ENCODE measurements at places on chromosomes 12 and 14.

DNA sequence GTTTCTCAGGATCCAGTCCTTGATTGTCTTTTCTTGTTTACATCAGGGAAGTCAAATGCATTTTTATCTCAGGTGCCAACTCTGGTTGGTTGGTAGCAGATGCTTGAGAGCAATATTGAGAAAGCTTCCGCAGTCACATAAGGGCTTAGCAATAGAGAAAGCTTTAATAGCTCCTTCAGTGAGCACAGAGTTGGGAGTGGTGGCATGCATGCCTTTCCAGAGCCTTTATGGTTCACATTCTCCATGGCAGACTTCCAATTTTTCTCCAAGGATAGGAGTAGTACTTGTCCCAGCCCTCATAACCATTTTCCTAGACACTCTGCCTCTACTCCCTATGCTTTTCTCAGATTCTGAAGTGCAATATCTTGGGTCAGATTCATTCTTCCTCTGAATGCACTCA, 280.4 kb downstream of the AEBP2 start:
- no peak for DNase-seq

- no peak for DNase-seq
Measured at GRCh38 chr14:22928237-22929103, 706 bp downstream of the PRMT5 start.

- DNase-seq = no peak
Measured at GRCh38 chr14:63499701-63500250, 43.4 kb downstream of the PPP2R5E start.

DNA sequence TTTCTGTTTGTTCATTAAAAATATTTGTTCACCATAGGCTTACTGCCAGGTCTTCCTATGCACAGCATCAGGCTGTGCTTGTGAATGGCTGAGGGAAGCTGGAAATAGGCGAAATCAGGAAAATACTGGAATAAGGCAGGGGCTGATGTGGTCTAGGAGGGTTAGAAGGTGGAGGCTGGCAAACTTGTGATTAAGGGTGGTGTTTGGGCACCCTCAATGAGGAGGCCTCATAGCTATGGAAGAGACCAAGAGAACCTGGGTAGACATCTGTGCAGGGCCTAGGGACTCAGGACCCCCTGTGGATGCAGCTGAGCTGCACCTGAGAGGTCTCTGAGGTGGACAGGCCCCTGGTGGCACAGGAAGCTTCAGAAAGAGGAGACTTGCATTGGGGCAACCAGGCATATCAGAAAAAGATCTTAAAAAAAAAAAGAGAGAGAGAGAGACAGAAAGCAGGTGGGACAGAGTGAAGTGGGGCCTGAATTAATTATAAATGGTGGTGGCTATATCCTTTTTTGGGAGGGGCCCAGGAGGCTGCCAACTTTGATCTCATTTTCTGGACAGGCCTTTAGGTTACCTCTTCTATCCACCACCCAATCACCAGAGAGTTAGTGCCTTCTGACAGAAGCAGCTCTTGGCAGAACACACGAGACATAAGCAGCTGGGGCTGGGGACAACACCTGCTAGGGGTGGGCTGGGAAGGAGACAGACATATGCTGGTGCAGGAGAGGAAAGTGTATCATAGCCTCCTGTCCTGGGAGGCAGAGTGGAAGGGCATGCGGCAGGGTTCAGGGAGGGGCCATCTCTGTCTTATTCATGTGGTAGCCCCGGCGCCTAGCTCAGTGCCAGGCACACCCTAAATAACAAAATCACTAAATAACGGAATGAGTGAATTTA, 46.7 kb upstream of the ATP23 start:
- no peak for DNase-seq

GRCh38 chr14:68365228-68365627, 427.6 kb downstream of the ZFP36L1 start:
- DNase-seq = no peak

DNA sequence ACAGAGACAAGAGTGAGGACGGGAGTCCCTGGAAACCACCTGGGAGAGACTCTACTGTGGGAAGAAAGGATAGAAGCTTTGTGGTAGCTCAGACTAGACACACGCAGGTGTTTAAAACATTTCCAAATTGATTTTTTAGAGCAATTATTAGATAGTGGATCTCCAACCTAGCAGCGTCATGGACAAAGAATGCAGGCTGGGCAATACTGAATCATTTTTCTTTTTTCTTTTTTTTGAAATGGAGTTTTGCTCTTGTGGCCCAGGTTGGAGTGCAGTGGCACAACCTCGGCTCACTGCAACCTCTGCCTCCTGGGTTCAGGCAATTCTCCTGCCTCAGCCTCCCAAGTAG, 13.1 kb downstream of the GPR132 start:
- no peak for DNase-seq

DNA sequence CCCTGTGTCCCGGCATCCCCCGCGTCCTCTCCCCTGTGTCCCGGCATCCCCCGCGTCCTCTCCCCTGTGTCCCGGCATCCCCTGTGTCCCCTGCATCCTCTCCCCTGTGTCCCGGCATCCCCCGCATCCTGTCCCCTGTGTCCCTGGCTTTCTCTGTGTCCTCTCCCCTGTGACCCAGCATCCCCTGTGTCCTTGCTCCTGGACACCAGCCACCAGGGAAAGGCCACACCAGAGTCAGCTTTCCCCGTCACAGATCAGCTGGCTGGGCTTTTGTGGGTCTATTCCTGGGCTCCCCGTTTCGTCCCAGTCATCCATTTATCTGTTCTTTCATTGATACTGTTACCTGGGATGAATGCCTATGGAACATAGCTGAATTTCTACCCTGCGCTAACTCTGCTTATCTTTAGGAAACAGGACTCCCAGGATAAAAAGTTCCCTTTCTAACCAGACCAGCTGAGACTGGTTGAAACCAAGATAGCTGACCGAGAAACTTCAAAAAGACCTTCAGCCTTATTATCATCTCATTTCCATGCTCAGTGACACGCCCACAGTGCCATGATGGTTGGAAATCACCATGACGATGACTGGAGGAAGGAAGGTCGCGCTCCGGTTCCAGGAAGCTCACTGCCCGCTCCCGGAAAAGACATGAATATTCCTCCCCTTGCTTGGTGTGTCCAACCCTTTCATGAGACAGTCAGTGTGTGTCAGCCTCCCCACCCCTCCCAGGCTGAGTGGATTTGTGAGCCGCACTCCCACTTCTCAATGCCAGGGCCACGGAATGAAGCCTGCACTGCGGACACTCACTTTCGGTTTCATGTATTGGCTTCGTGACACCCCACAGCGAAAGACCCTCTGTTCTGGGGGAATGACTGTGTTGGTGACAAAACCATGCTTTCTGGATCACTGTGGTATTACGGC, 276.4 kb upstream of the SFSWAP start:
- no peak for DNase-seq

DNA sequence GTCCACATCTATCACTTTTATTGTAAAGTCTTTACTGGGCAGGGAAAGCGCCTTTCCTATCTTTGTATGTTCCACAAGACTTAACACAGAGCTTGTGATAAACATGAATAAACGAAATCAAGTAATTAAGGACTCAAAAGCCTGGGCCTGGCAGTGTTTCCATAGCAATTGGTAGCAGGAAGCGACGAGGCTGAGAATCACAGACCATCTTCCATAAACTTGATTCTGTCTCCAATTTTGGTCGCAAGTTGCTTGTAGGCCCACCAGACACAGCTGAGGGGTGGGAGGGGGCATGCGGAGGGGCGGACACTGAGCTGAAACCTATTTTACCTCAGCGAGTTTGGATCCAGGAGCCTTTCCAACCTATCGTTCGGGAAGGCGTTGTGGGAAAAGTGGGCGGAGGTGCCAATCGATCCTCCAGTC, 302 bp downstream of the CCDC38 start:
- DNase-seq = no peak

DNA sequence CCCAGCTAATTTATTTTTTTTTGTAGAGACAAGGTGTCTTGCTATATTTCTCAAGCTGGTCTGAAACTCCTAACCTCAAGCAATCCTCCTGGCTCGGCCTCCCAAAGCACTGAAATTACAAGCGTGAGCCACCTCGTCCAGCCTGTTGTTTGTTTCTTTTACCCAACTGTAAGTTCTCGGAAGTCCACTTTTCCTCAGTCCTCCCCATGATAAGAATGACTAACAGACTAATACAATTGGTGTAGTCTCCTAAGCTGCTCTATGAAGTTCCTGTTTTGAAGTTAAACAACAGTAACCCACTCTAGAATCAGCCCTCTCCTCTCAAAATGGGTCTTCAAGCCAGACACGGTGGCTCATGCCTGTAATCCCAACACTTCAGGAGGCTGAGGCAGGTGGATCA, 36.5 kb downstream of the HIGD1C start:
- no peak for DNase-seq

DNA sequence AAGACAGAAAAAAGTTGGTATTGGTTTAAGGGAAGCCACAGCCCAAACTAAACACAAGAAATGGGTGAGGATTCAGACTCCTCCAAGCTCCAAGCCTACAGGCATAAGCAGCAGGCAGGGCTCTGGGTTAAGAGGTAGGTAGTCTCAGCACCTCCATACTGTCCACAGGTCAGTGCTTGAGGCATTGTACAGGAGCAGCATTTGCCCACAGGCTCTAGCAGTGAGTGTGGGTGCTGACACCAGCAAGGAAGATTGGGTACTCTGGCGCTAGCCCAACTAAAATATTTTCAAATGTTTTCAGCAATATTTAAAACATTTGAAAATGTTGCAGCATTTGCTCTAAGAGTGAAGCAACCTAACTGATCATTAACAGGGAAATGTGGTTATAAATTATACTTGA, 33.1 kb downstream of the FERMT2 start:
- DNase-seq = no peak

- no peak for DNase-seq
Measured at GRCh38 chr14:76761960-76762410, 717 bp downstream of the VASH1 start.

DNA sequence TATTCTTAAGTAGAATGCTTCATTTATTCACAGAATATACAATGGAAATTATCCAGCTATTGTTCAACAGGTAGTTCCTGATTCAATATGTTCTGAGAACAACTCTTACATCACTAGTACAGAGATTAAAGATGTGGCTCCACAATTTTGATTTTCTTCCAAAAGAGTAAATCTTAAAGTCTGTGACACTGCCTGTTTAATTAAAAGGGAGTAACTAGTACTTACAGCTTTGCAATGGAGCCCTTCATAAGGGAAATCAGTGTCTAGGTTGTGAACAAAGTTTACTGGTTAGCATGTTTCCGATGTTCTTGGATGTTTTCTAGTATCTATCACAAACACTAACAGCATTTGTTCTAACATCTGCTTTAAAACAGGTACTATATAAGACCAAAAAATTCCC, 30.8 kb downstream of the MIA2 start:
- DNase-seq = no peak

GRCh38 chr14:68113343-68113930, 293.9 kb downstream of the RAD51B start:
- DNase-seq = no peak

GRCh38 chr14:60893911-60894310, 87.0 kb downstream of the TRMT5 start:
- DNase-seq = no peak

DNA sequence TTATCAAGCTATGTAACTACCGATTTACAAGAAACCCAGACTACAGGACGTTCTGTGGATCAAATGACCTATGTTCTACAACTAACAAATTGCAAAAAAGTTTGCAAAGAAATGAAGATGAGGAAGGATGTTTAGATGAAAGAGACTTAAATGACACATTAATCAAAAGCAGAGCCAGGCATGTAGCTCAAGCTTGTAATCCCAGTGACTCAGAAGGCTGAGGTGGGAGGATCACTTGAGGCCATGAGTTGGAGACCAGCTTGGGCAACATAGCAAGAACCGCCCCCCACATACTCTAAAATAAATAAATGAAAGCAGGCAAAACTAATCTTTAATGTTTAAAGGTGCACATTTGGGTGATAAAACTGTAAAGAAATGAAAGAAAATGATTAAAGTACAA, 331.9 kb downstream of the BTG1 start:
- DNase-seq = no peak

- no peak for DNase-seq
Measured at GRCh38 chr12:58811346-58811745, 109.0 kb downstream of the LRIG3 start.

DNA sequence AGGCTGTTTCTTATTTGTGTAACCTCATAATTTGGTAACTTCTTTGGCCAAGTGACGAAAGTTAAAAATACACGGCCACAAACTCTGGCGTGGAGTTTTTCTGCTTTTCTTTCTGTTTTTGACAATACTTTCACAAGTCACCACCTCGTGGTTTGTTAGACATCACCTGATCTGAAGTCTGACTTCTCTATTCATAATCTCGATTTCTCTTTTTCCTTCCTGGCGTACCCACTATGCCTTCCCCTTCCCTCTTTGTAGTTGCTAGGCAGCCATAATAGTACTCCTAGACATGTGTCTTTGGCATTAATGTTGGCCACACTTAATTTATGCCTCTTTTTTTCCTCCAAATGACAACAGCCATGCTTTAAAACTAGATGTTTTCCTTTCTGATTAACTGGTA, 97.6 kb downstream of the POLR3B start:
- no peak for DNase-seq

- DNase-seq = no peak
Measured at GRCh38 chr14:55388160-55388559, 23.5 kb downstream of the ATG14 start.

DNA sequence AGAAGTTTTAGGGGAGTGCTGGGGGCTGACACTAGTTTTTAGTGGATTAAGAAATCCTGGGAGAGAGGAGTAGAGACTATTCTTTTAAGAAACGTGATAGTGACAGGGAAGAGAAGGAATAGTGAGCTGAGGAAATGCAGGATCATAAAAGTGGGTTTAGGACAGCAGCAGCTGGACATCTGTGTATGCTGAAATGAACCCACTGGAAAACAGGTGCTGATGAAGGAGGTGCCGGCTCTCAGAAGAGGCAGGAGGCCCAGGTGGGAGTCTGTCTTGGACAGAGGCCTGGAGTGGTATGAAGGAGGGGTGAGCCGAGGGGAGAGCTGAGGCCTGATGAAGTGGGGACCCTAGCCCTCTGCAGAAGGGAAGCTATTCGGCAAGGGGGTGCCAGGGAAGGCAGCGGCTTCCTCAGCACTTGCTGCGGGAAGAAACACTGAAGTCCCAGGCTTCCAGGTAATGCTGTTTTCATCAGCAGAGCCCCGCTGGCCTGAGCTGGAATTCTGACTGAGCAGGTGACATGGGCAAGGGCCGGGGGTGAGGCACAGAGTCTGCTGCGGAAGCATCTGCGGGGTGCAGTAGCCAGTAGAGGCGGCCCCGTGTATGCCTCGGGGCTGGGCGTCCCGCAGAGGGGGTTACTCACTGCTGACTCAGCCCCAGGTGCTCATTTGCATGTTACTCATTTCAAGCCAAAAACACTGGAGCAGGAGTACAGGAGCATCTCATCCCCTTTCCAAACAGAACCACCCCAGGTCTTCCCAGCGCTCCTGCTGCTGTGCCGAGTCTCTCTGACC, 89.7 kb downstream of the TMCC3 start:
- no peak for DNase-seq

- DNase-seq = peak; percentile 8
Measured at GRCh38 chr12:76158518-76159321, 74.2 kb upstream of the NAP1L1 start.

GRCh38 chr12:7369274-7369729, 65.4 kb downstream of the ACSM4 start:
- DNase-seq = no peak

GRCh38 chr12:19893514-19893913, 454.2 kb downstream of the AEBP2 start:
- DNase-seq = no peak
